ENCODE measurements at places on chromosomes 11 and 22. TPM values are rescaled to one million over a fixed set of nuclear protein-coding genes. Genes with fewer than 3 reads are reported as not detected.

Gene PRR5
- 7.4 TPM for total RNA-seq

DNA sequence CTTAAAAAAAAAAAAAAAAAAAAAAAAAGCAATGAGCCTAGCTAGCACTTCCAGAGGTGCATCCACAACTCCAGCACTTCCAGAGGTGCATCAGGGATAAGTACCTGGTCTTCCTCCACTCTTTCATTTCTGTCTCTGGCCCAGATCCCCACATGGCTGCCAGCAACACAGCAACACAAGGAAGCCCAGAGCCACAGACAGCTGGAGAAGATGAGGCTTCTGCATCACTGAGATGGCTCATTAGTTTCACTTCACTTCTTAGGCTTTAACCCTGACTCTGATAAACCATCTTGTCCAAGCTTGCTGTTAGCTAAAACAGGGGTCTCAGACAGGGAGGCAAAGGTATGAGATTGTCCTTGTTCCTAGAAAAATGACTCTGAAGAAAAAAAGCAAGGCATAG, 35.6 kb downstream of the PC start:
- no peaks in the 10 kb centered on the region for H3K36me3 ChIP-seq
- no peak overlapping the region for H3K4me3 ChIP-seq
- no peak overlapping the region for H3K27ac ChIP-seq

- no peak overlapping the region for H3K4me3 ChIP-seq
- H3K36me3 ChIP-seq = no peaks in the 10 kb centered on the region
- H3K4me1 ChIP-seq = peaks cover 32% of the 10 kb centered on the region
- H3K27me3 ChIP-seq = no peaks in the 10 kb centered on the region
- H3K27ac ChIP-seq = no peak overlapping the region
- DNase-seq = no peak
Measured at GRCh38 chr11:67268081-67268961, 2.0 kb downstream of the GRK2 start.

DNA sequence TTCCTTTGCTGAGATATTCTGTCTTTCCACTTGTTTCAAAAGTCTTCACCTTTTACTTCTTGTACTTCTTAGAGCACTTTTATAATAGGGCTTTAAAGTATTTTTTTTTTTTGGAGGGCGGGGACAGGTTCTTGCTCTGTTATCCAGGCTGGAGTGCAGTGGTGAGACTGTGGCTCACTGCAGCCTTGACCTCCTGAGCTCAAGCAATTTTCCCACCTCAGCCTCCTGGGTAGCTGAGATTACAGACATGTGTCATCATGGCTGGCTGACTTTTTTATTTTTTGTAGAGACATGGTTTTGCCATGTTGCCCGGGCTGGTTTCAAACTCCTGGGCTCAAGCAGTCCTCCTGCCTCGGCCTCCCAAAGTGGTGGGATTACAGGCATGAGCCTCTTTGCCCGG, 57.9 kb downstream of the DYNC2H1 start:
- H3K27me3 ChIP-seq = no peaks in the 10 kb centered on the region
- no peaks in the 10 kb centered on the region for H3K36me3 ChIP-seq
- H3K27ac ChIP-seq = no peak overlapping the region
- H3K4me3 ChIP-seq = no peak overlapping the region
- DNase-seq = no peak

Measured in endothelial cell of umbilical vein (primary cell).